NAMALWA (cell line): ENCODE measurements at places on chromosomes 7 and 10.

DNA sequence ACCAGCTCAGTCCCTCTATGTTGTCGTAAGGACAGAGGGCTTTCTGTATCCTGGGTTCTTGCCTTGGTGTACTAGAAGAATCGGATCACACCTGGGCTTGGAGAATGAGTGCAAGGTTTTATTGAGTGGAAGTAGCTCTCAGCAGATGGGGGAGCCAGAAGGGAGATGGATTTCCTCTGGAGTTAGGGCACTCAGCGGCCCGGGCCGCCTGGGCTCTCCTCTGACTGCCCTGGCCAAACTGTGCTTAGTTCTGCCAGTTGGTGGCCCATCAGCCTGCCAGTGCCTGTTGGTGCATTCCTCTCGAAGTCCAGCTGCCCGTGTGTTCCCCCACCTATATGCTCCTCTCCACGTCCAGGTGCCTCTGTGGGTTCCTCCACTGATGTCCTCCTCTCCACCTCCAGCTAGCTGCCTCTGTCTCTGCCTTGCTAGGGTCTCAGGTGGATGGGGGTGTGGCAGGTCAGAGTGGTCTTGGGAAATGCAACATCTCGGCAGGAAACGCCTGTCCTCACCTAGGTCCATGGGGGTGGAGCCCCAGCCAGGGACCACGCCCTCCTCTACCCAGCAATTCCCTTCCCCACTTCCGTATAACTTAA lies 148.6 kb downstream of the PPP1R3A start:
- no peak for DNase-seq

GRCh38 chr7:52498366-52498765 lies 537.1 kb upstream of the POM121L12 start:
- peak; percentile 65 for DNase-seq

GRCh38 chr7:43876241-43876640 lies 6.9 kb upstream of the MRPS24 start:
- DNase-seq = peak; percentile 70

GRCh38 chr10:86253091-86254072 lies 113.2 kb downstream of the GRID1 start:
- DNase-seq = no peak

DNA sequence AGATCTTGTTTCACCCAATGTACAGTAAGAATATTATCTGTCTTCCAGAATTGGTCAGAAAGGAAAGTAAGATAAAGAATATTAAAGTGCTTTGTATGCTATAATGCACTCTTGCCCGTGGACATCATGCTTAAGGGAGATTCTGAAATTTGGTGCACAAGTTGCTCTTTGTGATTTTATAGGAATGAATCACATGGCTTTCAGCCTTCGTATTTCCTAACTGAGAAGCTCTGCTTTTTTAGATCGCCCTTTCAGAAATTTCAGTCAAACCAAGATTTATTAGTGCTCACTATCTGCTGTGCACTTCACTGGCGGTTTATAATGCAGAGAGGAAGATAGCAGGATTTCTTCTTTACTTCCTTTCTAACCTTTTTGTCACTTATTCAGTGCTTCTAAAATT lies 1248.5 kb upstream of the LRRN3 start:
- DNase-seq = no peak

DNA sequence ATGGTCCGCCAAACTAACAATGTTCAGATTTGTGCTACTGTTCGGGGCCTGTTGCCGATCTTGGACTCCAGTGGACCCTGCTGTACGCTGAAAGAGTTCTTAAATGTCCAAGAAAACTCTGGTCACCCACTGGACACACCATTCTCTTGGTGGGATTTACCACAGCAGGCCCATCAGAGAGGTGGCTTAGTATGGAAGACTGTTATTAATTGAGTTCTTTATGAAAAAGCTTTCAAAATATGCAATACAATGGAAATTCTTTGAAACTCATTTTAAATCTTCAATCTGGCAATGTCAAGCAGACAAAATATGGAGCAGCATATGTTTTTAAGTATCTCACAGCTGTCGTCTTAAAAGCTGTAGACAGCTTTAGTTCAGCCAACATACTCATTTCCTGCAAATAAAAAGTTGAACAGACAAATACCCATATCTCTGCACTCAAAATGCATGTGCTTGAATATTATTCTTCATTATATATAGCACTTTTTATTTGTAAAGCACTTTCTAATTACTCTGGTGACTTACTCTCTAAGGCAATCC lies 37.4 kb upstream of the GRM8 start:
- DNase-seq = no peak

GRCh38 chr10:15433850-15434537 lies 62.9 kb upstream of the FAM171A1 start:
- peak; percentile 66 for DNase-seq

DNA sequence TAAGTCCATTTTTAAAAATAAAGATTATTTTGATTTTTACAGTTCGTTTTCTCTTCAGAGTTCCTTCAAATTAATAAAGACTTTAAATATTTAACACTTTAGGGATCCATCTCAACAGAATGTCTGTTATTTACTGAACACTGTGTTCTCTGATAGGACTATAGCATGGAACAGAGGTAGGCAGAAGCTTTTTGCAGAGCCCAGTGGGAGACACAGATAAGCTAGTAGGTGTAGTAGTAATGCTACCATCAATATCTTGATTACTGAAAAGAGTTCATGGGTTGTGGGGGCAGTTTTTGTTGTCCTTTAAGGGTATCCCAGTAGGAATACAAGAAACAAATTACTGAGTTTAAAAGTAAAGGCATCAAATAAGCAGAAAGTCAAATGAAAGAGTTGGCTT lies 140.5 kb downstream of the HBP1 start:
- DNase-seq = no peak

GRCh38 chr10:17585016-17585415 lies 32.2 kb downstream of the HACD1 start:
- DNase-seq = no peak

DNA sequence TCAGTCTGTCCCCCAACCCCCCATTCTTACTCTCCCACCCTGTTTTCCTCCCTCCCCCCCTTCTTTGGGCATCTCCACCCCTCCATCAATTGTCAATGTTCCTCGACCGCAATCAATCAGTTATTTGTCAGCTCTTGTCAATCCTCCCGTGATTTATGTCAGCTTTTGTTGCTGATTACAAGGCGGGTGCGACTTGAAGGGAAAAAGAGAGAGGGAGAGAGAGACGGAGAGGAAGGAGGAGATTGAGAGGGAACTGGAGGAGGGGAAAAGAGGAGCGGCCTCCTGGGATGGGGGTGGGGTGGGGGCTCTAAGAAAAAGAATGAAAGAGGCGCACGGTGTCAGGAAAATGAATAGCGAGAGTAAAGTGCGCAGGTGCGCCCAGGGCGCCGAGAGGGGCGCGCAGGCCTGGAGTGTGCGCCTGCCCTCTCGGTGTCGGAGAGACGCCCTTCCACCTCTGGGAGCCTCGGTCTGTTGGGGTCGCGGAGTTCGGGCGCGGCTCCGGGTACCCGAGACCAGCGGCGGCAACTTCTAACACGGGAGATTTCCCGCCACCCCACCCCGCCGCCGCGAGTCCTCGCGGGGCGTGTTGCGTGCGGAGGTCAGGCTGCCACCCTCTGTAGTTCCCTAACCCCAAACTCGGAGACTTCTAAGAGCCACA lies 1.1 kb upstream of the ZNF503 start:
- no peak for DNase-seq

GRCh38 chr7:110502888-110503465 lies 588.0 kb upstream of the LRRN3 start:
- no peak for DNase-seq

DNA sequence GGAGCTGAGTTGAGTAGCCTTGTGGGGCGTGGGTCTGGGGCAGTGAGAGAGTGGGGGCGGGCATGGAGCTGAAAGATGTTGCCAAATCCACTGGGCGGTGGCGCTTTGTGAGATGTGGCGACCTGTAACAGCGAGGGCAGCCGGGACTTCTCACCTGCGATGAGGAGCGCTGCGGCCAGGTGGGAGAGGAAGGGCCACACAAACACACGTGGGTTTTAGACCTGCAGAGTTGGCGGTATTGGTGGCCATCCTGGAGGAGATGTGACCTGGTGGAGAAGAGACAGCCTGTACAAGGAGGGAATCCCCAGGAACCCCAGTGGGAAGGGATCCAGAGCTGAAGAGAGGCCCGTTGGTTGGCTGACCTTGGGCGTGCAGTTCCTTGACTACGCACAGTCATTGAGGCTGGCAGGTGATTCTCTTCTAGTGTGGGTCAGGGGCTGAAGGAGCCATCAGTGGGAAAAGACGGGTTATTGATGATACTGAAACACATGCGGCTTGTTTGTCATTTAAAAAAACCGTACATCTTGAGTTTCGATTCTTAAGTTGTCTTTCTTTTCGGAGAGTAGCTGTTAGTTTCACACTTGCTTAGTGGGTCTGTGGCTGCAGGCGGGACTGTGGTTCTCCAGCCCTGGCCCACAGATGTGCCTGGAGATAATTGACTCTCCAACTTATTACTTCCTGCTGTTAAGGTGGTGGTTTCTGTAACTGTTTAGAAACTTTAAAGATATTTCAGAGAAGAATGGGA lies 2.4 kb downstream of the CHST12 start:
- peak; percentile 68 for DNase-seq

DNA sequence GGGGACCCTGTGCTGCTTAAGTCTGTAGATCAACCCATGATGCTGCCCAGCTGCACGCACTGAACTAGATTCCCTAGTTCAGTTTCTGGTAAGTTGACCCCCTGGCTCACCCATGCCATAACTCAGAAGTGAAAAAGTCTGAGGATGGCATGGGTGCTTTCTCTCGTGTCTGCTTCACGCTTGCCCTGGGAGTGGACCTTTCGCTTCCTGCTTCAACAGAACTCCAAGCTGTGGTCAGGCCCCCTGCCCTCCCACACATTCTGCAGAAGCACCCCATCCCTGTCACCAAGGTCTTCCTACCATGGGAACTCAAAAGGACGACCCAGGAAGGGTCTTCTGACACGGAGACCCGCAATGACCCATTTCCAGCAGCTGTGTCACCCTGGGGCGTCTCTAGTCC lies 39.9 kb downstream of the LRRC18 start:
- DNase-seq = no peak

- DNase-seq = no peak
These were observed 7.6 kb downstream of the PRXL2A start for GRCh38 chr10:80415734-80416478.

DNA sequence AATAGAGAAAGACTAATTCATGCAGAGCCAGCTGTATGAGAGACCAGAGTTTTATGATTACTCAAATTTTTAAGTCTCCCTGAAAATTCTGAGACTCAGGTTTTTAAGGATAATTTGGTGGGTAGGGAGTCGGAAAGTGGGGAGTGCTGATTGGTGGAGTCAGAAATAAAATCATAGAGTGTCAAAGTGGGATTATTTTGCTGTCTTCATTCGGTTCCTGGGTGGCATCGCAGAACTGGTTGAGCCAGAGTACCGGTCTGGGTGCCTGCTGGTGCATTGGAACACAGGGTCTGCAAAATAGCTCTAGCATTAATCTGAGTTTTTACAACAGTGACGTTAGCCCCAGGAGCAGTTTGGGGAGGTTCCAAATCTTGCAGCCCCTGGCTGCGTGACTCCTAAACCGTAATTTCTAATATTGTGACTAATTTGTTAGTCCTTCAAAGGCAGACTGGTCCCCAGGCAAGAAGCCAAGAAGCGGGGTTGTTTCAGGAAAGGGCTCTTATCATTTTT lies 32.4 kb downstream of the GPRIN2 start:
- no peak for DNase-seq

- DNase-seq = no peak
These were observed 153.2 kb downstream of the BTAF1 start for GRCh38 chr10:92076722-92077121.

GRCh38 chr7:142898377-142899170 lies 13.0 kb upstream of the TRPV6 start:
- no peak for DNase-seq
